ENCODE measurements at places on chromosomes 16 and 17.

- DNase-seq: no peak
Observed at GRCh38 chr17:74108126-74108705, 95.3 kb upstream of the RPL38 start.

GRCh38 chr16:70687671-70688245, 1.9 kb upstream of the MTSS2 start:
- DNase-seq: peak; percentile 74

DNA sequence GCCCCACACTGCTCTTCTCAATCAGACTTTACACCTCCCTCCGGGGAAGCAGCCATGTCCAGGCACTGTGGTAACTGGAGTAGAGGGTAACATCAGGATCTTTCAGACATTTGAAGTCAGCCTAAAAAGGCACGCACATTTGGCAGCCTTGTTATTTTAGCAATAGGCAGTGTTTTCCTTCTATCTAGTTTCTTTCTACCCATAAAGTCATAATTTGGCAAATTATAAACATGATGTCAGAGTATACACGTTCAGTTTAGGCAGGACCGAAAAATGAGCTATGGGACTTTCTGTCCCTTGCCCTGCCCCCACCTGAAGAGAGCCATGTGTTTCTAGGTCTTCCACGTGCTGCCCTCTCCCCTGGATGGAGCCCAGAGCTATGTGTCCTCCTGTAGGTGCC, 21.1 kb downstream of the NARF start:
- DNase-seq: no peak

DNA sequence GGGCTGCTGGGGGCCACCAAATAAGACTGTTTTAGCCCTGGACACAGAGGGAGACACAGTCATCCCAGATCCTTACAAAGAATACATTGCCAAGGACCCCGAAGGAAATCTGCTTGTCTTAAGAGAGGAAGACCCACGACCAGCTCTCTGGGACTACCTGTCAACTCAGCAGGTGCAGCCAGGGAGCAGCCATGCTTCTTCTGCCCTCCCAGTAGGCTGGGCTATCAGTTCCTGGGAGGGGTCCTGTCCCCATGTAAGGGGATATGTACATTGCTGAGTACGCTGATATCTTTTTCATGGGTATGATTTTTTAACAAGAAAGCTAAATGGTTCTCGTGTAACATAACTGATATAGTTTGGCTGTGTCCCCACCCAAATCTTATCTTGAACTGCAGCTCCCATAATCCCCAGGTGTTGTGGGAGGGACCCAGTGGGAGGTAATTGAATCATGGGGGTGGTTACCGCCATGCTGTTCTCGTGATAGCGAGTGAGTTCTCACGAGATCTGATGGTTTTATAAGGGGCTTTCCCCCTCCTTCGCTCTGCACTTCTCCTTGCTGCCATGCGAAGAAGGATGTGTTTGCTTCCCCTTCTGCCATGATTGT, 11.3 kb downstream of the SSTR2 start:
- no peak for DNase-seq

GRCh38 chr17:65079489-65079900, 23.0 kb upstream of the GNA13 start:
- no peak for DNase-seq

All from aorta (tissue), 5 donors.